ENCODE measurements at places on chromosomes 2 and 18.
A peak's percentile ranks its signal among the peaks of the same experiment; 100 is the strongest.

GRCh38 chr2:27581417-27582128 lies 1.3 kb upstream of the ZNF512 start:
- no peak for DNase-seq

- no peak for DNase-seq
Measured at GRCh38 chr2:26430826-26431225, 29.1 kb downstream of the DRC1 start.

DNA sequence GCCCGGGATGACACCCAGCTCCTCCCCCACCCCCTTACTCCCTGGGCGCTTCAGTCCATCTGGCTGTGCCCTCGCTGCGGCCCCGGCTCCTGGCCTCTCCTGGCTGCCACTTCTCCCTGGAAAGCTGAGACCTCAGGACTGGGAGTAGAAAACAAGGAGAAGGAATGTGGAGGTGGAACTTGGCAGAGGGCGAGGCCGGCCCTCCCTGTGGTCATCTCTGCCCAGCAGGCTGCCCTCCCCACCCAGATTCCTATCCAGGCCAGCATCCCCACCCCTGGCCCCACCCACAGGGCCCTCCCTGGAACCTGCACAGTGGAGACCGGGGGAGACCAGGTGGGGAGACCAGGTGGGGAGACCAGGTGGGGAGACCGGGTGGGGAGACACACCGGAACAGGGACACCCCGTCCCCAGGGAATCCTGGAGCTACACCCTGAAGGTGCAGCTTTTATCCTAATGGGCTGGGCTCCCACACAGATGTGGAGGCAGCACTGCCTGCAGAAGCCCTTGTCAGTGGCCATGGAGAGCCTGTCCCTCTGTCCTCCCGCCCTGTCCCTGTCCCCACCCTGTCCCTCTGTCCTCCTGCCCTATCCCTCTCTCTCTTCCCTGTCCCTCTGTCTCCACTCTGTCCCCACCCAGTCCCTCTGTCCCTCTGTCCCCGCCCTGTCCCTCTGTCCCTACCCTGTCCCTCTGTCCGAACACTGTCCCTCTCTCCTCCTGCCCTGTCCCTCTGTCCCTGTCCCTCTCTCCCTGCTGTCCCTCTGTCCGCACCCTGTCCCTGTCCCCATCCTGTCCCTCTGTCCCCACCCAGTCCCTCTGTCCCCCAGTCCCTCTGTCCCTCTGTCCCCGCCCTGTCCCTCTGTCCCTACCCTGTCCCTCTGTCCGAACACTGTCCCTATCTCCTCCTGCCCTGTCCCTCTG lies 157.1 kb downstream of the PXDN start:
- DNase-seq: no peak

DNA sequence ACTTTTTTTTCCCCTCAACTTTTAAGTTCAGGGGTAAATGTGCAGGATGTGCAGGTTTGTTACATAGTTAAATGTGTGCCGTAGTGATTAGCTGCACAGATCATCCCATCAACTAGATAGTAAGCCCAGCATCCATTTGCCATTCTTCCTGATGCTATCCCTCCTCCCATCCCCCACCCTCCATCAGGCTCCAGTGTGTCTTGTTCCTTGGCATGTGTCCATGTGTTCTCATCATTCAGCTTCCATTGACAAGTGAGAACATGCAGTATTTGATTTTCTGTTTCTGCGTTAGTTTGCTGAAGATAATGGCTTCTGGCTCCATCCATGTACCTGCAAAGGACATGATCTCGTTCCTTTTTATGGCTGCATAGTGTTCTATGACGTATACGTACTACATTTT lies 47.2 kb upstream of the STON1 start:
- no peak for DNase-seq

DNA sequence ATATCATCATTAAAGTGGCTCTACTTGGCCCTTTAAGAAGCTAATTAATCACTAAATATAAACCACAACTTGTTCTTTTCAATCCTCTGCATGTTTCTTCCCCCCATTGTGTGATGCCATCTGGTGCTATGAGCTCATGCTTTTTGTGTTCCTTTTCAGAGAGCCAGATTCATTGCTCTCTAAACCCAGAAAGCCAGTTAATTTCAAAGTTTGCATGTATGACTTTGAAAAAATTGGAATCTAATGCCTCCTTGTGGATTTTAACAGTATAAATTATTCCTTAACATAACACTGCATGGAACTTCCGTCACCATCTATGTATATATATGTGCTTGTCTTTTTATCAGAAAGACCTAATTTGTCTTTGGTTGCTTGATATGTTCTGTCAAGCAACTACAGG lies 31.1 kb downstream of the TMEM178A start:
- no peak for DNase-seq

DNA sequence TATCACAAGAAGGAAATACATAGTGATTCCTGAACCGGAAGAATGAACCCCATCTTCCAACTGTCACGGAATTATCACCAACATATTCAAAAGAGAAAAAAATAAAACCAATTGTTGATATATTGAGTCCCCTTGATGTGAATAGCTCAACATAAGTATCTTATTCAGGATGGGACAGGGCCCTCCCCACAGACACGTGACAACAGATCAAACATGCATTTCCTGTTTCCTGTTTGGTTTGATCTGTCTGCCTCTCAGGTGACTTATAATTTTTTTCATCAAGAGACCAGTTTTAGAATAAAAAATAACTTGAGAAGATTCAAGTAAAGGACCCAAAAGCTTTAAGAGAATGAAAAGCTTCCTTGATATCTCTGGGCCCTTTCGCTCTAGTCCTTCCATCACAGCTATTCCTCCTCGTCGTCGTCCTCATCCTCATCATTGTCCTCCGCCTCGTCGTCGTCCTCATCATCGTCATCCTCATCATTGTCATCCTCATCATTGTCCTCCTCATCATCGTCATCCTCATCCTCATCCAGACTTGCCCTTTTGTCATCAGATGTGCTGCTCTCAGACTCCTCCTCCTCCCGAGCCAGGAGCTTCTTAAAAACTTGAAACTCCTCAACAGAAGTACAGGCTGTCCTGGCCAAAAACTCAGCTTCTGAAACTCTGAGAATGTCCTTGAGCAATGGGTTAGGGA lies 6.3 kb downstream of the MTERF4 start:
- DNase-seq: no peak

DNA sequence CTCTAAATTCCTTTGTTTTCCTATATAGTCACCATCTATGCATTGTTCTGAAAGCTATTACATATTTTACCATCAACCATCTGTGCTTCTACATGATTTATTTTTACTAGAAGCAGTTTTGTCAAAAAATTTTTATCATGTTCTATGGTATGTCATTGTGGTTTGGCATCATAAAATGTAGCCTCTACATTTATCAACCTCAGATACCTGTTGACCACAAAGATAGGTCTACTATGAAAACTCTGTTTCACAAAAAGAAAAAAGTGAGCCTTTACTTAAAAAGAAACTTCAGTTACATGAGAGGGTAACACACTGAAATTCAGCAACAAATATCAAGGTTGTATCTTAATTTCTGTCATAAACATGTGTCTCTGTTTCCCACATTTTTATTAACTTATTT lies 3.7 kb downstream of the BCL2 start:
- DNase-seq: no peak

DNA sequence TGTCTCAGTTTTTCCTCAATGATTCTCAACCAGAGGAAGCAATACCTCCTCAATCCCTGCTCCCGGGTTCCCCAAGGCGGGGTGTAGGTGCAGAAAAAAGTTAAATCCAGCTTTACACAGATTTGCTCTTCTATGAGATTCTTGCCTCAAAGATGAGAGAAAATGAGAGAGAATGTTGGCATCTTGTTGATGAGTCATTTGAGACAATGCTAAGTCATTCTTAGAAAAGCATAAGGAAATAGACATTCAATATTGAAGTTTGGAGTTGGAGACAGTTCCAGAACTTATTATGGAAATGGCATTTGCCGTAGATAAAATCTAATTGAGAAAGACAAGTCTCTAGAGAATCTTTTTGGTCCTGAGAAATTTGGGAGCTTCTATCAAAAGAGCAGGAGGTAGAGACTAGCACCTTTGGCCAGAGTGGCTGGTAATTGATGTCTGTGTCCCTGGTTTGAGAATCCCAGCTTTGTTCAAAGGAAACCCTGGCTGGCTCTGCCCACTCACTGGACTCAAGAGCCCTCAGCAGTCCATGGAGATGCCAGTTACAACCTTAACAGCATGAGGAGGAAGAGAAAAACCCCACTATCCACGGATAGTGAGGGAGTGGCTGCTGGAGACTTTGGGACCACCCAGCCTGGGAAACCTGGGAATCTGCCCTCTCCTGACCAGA lies 181.2 kb downstream of the FAM124B start:
- no peak for DNase-seq

- DNase-seq: peak; percentile 69
Measured at GRCh38 chr18:66495844-66496243, 108.0 kb downstream of the CDH19 start.

- no peak for DNase-seq
Measured at GRCh38 chr2:173048522-173048896, 27.1 kb upstream of the MAP3K20 start.

DNA sequence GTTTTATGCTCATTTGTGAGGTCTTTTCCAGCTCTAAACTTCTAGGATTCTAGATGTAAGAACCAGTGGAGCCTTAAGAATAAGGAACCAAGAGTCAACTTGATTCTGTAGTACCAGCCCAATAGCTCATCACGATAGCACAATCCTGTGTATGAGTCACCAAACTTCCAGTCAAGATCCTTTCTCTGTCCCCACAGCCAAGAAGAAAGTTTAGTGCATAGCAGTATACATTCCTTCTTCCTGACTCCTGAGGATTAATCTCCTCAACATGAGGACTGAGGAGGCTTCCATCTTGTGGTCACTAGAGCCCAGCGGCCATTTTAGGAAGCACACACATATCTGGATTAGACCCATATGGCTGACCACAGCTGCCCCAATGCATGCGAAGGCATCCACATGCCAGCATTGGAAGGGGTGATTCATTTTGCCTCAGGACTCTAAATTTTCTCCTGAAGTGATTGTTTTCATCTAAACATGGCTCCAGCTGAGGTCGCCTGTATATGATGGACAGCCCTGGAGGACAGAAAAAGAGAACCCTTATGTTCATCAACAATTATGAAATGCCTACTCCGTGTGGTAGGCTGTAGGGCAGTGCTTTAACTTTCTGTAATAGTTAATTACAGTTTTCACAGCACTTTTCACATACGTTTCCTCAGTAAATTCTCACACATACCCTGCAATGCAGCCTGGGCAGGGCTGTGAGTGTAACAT lies 53.5 kb downstream of the RASGRP3 start:
- no peak for DNase-seq

DNA sequence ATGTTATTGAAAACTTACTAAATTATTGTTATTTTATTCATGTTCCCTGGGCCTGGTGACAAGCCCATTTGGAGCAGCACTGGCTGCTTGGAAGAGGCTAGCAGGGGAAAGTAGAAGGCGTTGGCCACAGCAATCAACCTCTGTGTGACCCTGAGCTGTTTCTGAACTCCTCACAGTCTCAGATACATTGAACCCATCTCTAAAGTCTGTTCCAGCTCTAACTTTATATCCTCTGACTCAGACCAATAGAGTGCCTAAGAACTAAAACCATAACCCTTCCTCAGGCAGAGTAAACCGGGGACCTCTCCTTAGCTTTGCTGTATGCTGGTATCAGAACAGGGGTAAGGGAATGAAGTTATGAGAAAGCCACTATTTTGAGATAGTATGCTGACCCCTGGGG lies 96.4 kb upstream of the NOL4 start:
- no peak for DNase-seq

DNA sequence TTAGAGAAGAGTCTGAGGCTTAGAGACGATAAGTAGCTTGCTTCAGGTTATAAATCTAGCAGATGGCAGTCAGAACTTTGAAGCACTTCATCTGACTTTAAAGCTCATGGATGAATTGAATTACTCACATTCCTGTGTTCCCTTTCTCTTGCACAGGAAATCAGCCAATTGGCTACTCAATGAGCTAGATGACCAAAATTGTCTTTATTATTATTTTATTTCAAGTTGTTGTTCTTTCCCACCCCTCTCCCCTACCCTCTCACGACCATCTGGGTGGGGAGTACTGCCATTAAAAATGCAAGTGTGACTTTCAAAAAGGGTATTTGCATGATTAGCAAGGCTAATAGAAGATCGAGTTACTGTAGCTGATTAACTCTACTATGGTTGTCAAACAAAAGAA lies 491.1 kb downstream of the NR4A2 start:
- DNase-seq: no peak

DNA sequence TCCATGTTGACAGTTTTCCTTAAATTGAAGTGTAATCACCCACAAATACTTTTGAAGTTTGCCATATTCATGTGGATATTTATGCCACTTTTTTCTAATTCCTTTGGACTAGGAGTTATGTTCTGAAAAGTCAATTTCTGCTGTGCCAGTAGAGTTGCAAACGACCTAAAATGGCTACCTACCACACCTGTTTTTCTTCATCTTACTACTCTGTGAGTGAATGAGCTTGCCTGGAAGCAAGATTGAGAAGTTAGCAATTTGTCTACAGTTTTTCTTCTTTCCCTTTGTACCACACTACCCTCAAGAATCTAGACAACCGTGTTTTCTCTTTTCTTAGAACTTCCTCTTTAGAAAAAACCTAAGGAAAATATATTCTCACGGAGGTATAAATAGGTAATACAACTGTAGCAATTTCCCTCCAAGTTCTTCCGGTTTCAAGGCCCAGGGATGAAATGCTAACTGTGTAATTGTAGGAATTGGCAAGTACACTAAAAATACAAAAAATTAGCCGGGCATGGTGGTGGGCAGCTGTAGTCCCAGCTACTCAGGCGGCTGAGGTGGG lies 7.3 kb upstream of the SLC39A10 start:
- no peak for DNase-seq

DNA sequence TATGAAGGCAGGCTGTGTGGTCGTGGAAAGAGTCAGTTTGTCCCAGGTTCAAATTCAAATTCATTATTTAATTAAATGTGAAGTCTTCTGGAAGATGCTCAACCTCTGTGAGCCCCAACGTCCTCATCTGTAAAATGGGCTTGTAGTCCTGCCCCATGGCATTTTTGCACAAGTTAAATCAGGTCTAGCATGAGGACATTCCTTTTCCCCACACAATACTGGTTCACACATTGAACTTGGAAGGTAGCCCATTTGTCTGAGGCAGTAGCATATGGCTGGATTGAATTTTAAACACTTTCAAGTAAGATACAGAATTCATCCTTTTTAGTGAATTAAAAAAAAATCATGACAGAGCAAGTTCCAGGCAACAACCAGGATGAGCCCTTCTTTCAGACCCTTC lies 665.4 kb upstream of the HS6ST1 start:
- DNase-seq: no peak

- DNase-seq: no peak
Measured at GRCh38 chr2:112166806-112167499, 28.8 kb downstream of the FBLN7 start.

DNA sequence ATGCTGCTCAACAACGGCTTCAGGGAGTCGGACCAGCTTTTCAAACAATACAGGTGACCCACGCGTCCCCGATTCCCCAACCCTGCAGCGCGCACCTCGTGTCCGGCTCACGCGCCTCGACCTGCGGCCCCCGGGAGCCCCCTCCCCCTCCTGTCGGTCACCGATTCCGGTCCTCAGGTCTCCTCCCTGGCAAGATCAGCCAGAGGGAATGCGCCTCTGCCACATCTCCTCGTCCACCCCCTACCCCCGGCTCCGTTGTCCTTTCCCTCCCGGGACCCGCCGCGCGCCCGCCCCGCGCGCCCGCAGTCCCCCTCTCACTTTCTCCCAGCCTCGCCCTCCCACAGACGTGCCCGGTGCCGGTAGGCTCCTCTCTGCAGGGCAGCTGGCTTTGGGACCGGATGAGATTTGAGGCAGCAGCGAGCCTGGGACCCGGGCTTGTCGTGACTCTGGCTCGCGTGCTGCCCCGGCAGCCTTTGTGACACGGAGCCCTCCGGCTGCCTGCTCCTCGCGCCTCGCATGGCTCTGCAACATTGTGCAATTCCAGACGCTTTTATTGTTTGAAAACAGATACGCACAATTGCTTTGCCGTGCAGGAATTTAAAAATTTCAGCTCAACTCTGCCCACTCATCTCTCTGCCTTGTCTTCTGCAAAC lies 558 bp downstream of the TTC39C start:
- peak; percentile 73 for DNase-seq
